ENCODE measurements at places on chromosomes 7 and 10.

- DNase-seq, result no peak
Measured at GRCh38 chr7:117110480-117111315, 157.4 kb downstream of the ST7 start.

GRCh38 chr10:131003455-131003854 is 308.1 kb downstream of the TCERG1L start:
- DNase-seq, result no peak

DNA sequence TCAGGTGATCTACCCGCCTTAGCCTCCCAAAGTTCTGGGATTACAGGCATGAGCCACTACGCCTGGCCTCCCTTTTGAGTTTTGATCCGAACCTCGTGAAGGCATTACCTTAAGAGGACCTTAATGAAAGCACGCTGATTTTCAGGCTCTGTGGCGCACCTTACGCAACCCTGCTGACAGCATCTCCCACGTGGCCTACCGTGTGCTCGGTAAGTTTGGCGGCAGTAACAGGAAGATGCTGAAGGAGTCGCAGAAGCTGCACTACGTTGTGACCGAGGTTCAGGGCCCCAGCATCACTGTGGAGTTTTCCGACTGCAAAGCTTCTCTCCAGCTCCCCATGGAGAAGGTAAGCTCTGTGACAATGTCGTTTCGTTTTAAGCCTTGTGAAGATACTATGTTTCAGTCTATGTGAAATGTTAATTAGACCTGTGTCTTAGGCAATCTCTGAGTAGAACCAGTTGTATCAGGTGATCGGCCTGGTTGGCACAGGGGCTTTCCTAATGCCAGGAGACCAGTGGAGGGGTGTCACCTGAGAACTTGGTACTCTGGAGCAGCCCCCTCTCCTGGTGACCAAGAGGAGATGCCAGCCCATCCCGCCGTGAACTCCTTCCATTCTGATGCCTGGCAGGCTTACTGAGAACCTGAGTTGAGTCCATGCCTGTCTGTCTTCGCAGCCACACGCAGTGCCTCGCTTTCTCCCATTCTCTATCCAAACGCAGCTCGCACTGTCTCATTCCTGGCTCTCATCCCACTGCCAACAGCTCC is 43.5 kb downstream of the TRRAP start:
- DNase-seq, result no peak

- DNase-seq, result peak; percentile 14
Measured at GRCh38 chr10:27388761-27389399, 115.2 kb upstream of the RAB18 start.

All from fibroblast of skin of right biceps (primary cell).